ENCODE measurements at places on chromosomes 4 and X. TPM values are rescaled to one million over a fixed set of nuclear protein-coding genes. Genes with fewer than 3 reads are reported as not detected.

Gene NDST4
- total RNA-seq, result not detected

Gene ERAS
- total RNA-seq, result not detected

Gene DLG3
- total RNA-seq, result 14.2 TPM

Gene FAM241A
- 1.7 TPM for total RNA-seq

Gene CCNA2
- total RNA-seq, result 88.3 TPM

Gene GTPBP6
- total RNA-seq, result 49.8 TPM

Gene NKX1-1
- not detected for total RNA-seq

Gene IDS
- total RNA-seq, result 48.8 TPM

Gene TMEM31
- not detected for total RNA-seq

Gene NSD2
- total RNA-seq, result 237 TPM

Gene ADAMTS3
- not detected for total RNA-seq

Gene TMEM47
- total RNA-seq, result not detected

Gene TLR3
- 0.41 TPM for total RNA-seq

Gene GNRHR
- total RNA-seq, result not detected

Gene MECP2
- 56.7 TPM for total RNA-seq

Gene CT47B1
- not detected for total RNA-seq

Gene RAB40A
- total RNA-seq, result 0.20 TPM

Gene ARR3
- not detected for total RNA-seq

Gene PRRG3
- not detected for total RNA-seq

Gene KCNE5
- 0.32 TPM for total RNA-seq

Gene ODAPH
- total RNA-seq, result 0.86 TPM

Gene TLR1
- 5.1 TPM for total RNA-seq

Gene KLHL13
- total RNA-seq, result 0.25 TPM

Gene NAP1L5
- total RNA-seq, result 4.2 TPM

Gene HOPX
- 36.9 TPM for total RNA-seq

All from T-helper 2 cell treated with Interferon-gamma antibody and Interleukin-4, amounts not matched to agents 100 ng/mL and 5 ng/mL, for 36 hours (primary cell).